ENCODE measurements at places on chromosomes 3 and 15.

GRCh38 chr15:71730277-71731144 is 79.8 kb upstream of the NR2E3 start:
- no peak for DNase-seq

DNA sequence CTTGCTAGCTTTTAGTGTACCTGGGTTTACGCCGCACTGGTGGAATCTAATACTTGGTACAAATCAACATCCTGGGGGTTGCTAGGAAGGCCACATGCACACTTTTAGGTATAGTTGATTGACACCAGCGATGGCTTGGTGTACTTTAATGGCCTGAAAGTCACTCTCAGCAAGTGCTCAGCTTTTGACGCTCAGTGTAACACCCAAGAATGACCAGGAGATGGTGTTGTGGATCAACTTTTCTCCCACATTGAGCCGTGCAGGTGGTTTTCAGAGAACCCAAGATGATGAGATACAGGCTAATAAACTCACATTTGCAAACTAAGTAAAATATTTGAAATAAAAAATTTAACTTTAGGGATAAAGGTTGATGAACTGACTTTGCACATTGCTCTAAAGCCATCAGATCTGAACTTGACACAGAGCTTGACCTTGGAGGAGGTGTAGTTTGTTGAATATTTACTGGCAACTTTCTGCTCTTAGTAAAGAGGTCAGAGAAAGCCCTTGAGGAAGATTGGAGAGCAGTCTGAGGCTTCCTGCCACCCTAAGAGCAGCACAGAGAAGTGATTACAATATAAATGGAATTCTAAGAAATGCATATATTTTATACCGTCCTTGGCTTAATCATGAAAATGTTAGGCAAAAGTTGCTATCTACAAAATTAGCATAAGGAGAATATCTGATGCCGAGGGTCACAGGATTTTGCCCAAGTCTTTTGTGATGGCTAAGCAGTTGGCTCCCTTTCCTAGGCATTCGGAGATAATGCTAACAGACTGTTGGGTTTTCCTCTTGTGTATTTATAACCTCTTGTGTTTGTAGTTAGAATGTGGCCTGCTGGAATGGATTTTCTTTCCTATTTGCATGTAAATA is 143.4 kb upstream of the RASGRP1 start:
- DNase-seq: no peak

DNA sequence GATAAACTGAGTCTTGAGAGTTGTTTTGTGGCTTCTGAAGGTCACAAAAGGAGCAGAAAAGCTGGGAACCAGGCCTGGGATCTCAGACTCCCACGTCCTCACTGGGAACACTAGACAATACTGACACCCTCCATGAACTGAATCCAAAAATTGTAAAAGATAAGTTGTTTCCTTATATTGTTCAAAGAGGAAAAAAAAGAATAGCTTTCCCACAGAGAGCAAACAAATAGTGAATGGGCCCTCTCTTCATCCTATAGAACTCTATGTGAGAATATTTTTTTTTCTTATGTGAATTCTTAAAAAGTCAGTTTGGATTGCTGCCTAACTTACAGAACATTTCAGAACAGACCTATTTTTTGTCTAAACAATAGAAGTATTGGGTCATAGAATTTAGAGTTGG is 203.5 kb downstream of the MECOM start:
- no peak for DNase-seq

- DNase-seq: no peak
Measured at GRCh38 chr3:161781381-161781780, 284.8 kb downstream of the OTOL1 start.

- DNase-seq: no peak
Measured at GRCh38 chr3:33914731-33915379, 116.4 kb downstream of the PDCD6IP start.

GRCh38 chr3:87792198-87792533 is 266.6 kb downstream of the CGGBP1 start:
- no peak for DNase-seq

DNA sequence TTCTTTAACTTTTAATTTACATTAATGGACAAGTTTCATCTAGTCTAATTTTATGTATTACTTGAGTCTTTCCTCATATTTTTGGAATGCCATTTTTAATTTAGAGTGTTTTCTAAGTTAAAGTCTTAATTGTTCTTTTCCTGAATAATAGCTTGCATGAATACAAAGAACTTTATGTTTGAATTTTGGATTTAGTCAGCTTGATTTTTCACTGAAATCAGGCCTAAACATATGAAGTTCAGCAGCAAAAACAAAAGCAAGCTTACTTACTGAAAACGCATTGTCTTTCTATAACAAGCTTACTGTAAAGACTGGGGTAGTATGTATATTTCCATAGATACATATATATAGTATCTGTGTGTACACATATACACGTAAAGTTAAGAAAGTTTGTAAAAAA is 126.0 kb downstream of the ZBTB20 start:
- no peak for DNase-seq

GRCh38 chr3:9248522-9249271 is 749 bp downstream of the SRGAP3 start:
- DNase-seq: no peak

- DNase-seq: no peak
Measured at GRCh38 chr15:82139823-82140268, 94.0 kb upstream of the MEX3B start.

DNA sequence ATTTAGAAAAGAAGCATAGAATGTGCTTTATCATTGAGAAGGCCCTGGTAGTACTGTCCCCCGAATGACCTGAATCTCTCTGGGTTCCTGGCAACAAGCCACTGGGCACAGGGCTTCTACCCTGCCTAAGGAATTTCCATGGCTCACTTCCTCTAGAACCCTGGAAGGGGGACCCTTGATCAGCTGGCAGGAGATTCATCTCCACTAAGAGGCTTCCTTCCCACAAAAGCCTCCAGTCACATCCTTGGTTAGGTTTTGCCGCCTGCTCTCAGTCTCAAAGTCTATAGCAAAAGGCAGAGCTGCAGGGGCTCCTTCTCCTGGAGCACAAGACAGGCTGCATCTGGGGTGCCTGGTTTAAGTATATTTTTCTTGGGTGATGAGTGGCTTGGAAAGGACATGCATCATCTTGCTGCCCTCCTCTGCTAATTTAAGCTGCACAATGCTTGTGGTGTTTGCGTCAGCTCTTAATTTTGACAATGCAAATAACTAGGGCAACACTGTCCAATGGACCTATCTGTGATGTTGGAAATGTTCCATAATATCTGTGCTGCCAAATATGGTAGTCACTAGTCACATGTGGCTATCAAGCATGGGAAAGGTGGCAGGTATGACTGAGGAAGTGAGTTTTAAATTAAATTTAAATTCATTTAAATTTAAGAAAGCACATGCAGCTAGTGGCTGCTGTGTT is 33.4 kb upstream of the RARRES1 start:
- no peak for DNase-seq

DNA sequence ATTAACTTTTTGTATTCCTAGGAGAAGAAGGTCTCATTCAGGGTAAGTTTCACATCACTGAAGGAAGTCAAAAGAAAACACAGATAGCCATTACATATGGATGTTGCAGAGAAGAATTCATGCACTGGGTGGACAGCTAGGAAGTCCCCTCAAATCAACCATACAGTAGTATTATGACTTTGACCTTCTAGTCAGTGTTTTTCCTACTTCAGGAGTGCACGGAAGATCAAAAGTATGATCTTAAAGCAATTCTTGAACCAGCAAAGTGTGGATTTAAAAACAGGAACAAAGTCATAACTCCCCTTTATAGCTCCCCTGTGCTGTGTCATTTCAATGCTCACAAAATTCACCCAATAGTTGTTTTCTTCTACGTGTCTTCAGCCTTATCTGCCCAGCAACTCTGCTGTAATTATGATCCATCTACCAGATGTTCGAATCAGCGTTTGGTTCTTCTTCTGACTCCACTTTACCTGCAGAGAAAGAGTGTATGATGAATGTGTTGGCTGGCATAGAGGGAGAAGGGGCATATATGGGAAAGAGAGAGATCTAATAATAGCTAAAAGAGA is 118.1 kb upstream of the MEIS2 start:
- no peak for DNase-seq

DNA sequence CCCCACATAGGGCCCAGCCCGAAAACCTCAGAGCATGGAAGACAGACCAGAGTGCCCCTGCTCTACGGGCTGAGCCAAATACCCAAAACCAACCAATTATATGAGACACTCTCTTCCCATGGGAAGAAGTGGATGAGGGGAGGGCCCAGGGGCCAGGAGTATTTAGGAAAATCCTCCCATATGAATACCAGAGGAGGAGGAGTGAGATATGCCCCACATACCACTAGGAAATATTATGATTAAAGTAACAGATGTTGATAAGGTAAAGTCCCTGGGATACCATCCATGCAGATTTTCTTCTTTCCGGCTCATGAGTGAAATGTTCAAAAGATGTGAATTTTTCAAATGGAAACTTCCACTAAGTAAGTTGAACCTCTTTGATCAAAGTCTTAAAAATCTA is 50.4 kb downstream of the MESD start:
- DNase-seq: no peak

DNA sequence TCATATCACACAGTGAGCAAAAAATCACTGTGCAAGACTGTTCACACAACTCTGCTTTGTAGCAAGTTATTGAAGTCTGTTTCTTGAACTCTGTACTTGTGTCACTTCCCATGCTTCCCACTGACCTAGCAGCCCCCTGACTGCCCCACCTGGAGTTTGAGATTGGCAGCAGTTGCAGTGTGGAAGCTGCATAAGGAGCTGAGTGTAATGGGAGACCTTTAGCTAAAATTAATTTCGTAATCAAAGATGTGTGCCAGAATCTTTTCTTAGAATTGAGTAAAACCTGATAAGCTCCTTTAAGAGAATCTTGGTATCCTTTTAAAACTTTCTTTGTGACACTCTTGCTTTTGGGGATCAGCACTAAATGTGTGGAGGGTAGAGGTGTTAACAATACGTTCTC is 42.8 kb downstream of the NKIRAS1 start:
- no peak for DNase-seq

DNA sequence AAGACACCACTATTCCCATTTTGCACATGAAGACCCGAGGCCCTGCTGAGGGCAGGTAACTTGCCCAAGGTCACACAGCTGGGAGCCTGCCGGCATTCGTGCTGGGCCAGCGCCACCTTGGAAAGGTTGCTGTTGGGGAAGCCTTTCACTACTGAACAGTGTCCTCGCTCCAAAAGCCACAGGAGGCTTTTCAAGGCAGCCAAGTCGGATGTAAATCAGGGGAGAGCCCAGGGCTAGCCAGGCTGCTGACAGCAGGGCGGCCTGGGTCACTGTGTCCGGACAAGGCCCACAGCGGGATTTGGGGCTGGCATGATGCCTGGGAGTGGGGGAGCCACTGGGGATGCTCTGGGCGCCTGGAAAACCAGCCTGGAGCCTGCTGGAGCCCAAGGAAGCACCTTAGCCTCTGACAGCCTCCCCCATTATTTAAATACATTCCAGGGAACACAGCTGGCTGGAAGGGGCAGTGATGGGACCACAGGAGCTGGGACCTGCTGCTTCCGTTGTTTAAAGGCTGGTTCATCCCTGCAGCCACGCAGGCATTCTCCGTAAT is 10.5 kb downstream of the SLC6A6 start:
- no peak for DNase-seq

- DNase-seq: no peak
Measured at GRCh38 chr3:14634763-14635400, 16.7 kb upstream of the CCDC174 start.

GRCh38 chr15:35329521-35329961 is 216.4 kb downstream of the DPH6 start:
- DNase-seq: no peak

- no peak for DNase-seq
Measured at GRCh38 chr15:58065445-58066041, at the start of gene ALDH1A2. Gene ALDH1A2 (minus strand): TSS chr15:58065711. CDS start chr15:58065650, 61 bp downstream.

DNA sequence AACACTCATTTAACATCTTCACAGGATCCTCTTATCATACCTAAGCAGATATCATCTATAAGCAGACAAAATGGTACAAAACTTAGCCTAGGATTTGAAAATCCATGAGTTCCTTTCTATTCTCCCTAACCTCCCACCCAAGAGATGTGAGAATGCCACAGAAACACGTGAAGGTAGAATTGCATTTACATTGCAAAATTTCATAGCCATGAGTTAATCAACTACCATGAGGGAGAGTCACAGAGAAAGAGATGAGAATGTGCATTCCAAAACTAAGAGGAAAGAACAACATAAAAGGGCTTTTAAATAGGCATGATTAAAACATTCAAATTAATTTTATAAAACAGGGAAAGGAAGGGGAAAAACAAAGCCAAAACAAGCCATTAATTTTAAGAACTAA is 806.2 kb downstream of the NTRK3 start:
- DNase-seq: no peak

GRCh38 chr3:129577925-129578786 is 28.3 kb downstream of the PLXND1 start:
- no peak for DNase-seq

DNA sequence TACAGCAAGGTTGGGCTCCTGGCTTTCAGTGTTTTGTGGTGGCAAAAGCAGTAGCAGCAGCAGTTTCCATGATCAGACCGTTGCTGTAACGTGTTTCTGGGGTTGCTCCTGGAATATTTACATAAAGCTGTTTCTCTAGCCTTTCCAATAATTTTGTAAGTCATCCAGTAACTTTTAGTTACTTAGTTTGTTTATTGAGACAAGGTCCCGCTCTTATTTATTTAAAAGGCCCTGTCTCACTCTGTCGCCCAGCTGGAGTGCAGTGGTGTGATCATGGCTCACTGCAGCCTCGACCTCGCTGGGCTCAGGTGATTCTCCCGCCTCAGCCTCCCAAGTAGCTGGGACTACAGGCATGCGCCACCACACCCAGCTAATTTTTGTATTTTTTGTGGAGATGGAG is 8.8 kb upstream of the MYO5A start:
- DNase-seq: no peak

- no peak for DNase-seq
Measured at GRCh38 chr3:44092497-44092896, 149.2 kb upstream of the TOPAZ1 start.

GRCh38 chr15:29731865-29732264 is 90.4 kb downstream of the TJP1 start:
- DNase-seq: no peak

- DNase-seq: no peak
Measured at GRCh38 chr3:70774641-70775040, 462.2 kb upstream of the MDFIC2 start.

GRCh38 chr15:31347067-31347975 is 20.7 kb downstream of the KLF13 start:
- peak; percentile 69 for DNase-seq

GRCh38 chr3:13532631-13533030 is 16.3 kb upstream of the FBLN2 start:
- DNase-seq: no peak

DNA sequence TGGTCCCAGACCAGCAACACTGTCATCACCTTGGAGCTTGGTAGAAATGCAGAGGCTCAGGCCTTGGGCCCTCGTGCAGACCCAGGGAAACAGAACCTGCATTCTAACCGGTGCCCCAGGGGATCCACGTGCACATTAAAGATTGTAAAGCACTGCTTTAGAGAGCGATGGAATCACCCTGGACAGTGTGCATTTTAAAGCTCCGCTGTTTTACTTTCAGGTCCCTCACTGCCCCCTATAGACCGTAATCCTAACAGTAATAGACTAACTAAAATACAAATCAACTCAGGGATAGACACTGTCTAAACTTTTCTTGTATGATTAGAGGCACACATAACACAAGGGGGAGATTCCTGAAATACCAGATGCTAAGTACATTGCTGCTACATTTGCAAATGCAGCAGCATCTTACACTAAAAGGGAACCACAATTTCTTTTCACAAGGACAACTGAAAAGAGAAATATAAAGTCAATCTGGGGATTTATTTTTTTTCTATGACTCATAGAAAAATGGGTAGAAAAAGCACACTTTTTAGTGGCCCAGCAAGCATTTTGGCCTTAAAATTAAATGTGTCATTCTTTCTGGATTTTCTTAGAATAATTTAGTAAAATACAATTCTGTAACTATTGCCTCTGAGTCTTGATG is 10.5 kb upstream of the SH3GL3 start:
- no peak for DNase-seq

GRCh38 chr3:192317564-192317963 is 409.8 kb downstream of the FGF12 start:
- no peak for DNase-seq

Measured in activated CD8-positive, alpha-beta memory T cell treated with anti-CD3 and anti-CD28 coated beads for 4 hours (primary cell).